ENCODE measurements at places on chromosomes 6 and 20. TPM values are rescaled to one million over a fixed set of nuclear protein-coding genes. Genes with fewer than 3 reads are reported as not detected.

- no peak for DNase-seq
Observed at GRCh38 chr20:5927749-5928462, 22.4 kb downstream of the TRMT6 start.

DNA sequence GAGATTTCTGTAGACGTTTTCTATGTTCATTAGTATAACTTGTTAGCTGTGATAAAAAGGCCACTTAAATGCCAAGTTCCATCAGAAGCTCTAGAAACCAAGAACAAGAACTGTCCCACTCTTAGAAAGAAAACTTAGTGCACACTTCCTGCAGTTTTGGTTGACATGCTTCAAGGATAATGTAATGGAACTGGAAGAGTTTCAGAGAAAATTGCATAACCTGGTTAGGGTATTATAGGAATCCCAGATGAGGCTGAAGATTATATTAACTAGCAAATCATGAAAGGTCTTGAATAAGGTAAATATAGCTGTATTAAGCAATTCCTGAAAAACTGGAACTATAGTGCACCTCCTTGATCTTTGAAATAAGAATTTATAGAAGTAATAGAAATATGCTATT is 1.8 kb upstream of the PHACTR2 start:
- DNase-seq, result no peak

DNA sequence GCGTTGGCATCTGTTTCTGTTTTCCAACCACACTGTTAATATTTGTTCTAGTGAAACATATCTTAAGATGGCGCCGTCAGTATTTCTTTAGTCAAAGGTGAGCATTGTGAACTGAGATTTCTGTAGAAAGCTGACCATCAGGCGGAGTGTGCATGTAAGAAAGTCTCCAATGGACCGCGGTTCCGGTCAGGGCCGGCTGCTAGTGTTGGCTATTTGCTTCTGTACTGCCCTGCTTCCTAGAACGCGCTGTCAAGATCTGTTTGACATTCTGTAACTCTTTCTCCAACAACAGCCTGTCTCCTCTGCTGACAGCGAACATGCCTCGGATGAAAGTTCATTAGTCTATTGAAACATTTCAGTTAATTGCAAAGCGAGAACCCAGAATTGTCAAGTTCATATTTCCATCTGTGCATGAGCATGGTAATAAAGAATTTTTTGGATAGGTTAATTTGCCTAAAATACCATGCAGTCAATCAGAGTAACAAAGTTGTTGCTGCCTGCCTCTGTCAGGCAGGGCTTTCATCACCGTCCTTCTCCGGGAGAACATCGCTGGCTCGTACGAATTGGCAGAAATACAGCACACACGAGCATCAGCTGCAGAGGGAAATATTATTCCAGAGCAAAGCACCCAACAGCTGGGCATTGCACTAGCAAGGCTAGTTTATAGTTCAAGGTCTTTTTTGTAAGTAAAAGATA is 369.1 kb downstream of the CDH4 start:
- DNase-seq, result no peak

DNA sequence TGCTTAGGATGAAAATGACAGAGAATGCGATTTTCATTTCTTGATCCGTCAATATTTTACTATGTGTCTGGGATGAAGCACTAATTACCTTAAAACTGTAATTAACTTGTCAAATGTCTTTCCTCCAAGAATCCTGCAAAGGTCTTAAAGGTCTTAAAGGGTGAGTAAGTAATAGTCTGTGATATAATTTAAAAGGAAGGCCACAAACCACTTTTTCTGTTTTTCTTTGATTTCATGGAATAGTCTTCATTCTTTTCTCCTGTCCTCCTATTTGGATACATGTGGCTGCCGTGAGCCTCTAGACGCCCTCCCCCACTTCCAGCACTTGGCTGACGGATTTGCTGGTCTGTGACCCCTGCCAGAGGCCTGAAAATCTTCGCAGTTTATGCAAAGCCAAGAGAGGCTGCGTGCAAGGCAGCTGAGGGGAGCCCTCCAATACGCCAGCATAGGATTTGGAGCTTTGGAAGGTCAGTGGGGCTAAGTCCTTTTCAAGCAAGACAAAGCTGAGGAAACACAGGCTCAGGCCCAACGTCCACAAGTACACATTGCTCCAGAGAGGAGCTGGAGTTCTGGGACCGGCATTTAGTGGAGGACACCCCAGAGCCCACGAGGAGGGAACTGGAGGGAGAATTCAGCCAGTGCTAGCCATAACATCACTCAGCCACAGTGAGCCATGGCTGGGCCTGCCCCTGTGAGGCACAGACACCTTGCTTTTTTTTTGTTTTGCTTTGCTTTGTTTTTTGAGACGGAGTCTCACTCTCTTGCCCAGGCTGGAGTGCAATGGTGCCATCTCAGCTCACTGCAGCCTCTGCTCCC is 382.6 kb downstream of the SMOC2 start:
- DNase-seq, result no peak

GRCh38 chr6:35426074-35426473 is 26.1 kb upstream of the FANCE start:
- DNase-seq, result no peak

DNA sequence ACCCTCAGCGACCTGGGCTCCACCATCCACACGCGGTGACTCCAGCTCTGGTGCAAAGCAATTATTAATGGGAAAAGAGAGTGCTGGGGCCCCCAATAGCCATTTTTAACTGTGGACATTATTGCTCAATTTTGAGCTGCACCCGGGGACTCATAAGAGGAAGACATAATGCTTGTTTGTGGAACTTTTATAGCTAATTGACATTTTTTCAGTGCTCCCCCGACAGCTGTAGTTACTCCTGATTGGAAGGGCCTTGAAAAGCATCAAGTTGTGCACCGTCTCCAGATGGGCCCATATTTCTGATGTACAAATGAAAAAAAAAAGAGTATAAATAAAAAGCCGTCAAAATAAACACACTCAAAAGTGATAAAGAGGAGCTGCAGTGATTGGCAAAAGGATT is 327.0 kb downstream of the KIF16B start:
- no peak for DNase-seq

GRCh38 chr20:17327185-17328148 is 100.6 kb downstream of the PCSK2 start:
- DNase-seq, result peak; percentile 80

DNA sequence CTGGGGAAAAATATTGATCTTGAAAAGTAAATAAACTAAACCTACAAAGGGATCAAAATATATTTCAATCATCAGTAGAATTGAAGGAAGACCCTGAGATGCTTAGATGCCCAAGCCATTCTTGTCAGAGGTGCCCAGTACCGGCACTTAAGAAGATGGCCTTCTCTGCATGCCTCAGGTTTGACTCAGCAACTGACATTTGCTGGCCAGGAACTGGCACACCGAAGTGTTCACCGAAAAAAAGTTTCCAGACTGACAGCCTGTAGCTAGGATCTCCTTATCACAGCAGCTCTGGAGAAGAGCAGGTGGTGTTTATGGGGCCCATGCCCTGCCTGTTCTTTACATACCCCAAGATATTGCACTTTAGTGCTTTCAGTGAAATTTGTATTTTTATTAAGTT is 203.2 kb downstream of the MOXD1 start:
- no peak for DNase-seq

DNA sequence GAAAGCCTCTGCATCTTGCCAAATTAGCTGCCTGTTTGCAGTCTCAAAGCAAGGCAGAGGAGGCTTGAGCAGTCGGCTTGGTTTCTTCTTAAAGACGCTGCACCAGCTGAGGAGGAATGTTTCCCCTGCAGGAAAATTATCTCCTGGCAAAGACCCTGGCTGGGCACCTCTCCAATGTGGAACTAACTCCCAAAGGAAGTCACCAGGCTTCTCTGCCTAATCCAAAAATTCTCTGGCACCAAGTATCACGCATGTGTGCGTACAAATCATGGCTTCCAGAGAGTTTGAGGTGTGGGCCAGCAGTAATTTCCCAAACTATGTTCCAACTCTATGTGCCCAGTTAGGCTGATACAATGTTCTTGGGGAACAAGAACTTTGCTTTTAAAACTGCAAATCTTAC is 176.2 kb downstream of the KIF16B start:
- DNase-seq, result peak; percentile 84

DNA sequence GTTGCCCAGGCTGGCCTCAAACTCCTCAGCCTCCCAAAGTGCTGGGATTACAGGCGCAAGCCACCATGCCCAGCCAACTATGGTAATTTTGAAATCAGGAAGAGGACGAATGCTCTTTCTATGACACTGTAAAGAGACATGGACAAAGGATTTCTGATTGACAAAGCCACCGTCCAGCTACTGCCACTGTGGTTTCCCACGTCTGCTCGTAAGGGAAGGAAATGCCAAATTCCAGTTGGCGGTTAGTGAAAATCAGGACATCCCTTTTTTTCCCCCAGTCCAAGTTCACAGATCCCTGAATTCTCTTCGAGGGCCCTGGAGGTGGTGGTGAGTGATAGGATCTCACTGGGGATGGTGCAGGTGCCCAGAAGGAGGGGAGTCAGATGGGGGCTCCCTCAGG is 31.2 kb downstream of the SNAI1 start:
- DNase-seq, result no peak

- no peak for DNase-seq
Observed at GRCh38 chr20:33178726-33179125, 10.8 kb downstream of the BPIFA2 start.

GRCh38 chr6:106069478-106069877 is 16.7 kb upstream of the PRDM1 start:
- peak; percentile 92 for DNase-seq

GRCh38 chr20:2387180-2387577 is 6.5 kb downstream of the TGM6 start:
- DNase-seq, result no peak

Gene SEL1L2
- total RNA-seq, result not detected

GRCh38 chr6:79377047-79377446 is 142.6 kb upstream of the HMGN3 start:
- no peak for DNase-seq

Gene DEFB124
- not detected for total RNA-seq

DNA sequence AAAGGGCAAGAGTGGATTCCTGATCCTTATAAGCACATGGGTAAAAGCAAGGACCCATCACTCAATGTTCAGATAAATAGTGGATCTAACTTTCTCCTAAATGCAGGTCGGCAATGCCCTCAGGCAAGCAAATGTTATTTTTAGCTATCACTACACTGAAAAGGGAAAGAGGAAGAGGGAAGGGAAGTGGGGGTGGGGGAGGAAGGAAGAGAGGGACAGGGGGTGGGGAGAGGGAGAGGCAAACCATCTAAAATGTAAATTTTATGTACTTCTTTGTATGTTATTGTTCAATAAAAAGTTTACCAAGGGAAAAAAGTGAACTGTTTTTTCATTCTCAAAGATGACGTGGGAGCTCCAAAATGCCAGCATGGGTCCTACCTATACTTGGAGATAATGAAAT is 44.2 kb downstream of the CHD6 start:
- DNase-seq, result no peak

- DNase-seq, result no peak
Observed at GRCh38 chr20:37914672-37915433, 11.9 kb downstream of the VSTM2L start.

- DNase-seq, result no peak
Observed at GRCh38 chr6:137362878-137363804, 131.1 kb downstream of the OLIG3 start.

GRCh38 chr6:168417679-168418557 is 23.1 kb upstream of the SMOC2 start:
- no peak for DNase-seq

Gene PDSS2
- total RNA-seq, result 8.7 TPM

- peak; percentile 45 for DNase-seq
Observed at GRCh38 chr6:14284969-14285590, 167.5 kb downstream of the CD83 start.

GRCh38 chr6:95203153-95203754 is 374.1 kb upstream of the MANEA start:
- no peak for DNase-seq
